ENCODE measurements at places on chromosomes 2 and 18.

DNA sequence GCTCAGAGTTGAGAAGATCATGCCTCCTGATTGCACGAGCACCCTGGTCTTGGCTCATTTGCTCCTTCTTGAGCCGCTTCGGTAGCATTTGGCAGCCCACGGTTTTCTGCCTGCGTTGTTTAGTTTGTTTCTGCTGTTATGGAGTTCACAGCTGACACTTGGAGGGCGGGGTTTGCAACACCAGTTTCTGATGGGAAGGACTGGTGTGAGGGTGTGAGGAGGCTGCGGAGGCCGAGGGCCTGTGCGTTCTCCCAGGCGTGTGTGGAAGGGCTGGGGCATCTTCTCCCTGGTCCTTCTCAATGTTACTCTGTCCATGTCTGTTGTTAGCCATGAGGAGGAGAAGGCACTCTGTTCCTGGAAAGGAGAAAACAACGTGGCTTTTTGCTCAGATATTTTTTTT lies 22.9 kb downstream of the NFATC1 start:
- DNase-seq, result no peak

DNA sequence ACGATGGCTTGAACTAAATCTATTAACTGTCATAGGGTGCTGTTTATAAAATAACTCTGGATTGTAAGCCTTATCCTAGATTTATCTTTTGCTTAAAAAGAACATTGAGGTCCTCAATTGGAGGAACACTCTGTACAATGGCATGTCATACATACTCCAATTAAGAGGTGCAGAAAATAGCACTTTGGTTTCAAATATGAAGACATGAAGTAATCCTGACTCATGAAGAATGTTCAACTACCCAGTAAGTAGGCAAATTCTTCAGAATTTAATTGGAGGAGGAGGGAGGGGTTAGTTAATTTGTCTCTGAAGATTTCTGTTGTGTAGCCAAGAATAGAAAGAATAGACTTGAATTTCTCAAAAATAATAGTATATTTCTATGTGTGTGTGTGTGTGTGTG lies 36.1 kb downstream of the DCC start:
- no peak for DNase-seq

GRCh38 chr2:85952196-85952734 lies 63.5 kb upstream of the ST3GAL5 start:
- DNase-seq, result no peak

DNA sequence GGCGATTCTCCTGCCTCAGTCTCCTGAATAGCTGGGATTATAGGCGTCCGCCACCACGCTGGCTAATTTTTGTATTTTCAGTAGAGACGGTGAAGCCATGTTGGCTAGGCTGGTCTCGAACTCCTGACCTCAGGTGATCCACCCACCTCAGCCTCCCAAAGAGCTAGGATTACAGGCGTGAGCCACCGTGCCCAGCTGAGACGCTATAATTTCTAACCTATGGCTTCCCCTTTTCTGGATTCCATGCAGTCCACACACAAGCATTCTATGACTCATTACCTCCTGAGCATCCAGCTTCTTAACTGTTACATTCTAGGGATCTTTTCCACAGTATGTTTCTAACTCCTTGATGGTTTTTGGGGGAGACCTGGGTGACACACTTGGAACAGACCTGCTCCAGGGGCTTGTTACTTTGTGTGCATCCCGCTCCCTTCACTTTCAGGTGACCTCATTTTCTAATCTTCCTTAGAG lies 11.8 kb upstream of the KCMF1 start:
- DNase-seq, result no peak
